ENCODE measurements at places on chromosomes 5 and 9. TPM values are rescaled to one million over a fixed set of nuclear protein-coding genes. Genes with fewer than 3 reads are reported as not detected.
A peak's percentile ranks its signal among the peaks of the same experiment; 100 is the strongest.

Gene SET
- polyA plus RNA-seq = 183 TPM

Gene TAF1L
- polyA plus RNA-seq = not detected

Gene HAVCR1
- polyA plus RNA-seq = not detected

Gene PLPP7
- polyA plus RNA-seq = 0.67 TPM

Gene SLC46A2
- polyA plus RNA-seq = not detected

DNA sequence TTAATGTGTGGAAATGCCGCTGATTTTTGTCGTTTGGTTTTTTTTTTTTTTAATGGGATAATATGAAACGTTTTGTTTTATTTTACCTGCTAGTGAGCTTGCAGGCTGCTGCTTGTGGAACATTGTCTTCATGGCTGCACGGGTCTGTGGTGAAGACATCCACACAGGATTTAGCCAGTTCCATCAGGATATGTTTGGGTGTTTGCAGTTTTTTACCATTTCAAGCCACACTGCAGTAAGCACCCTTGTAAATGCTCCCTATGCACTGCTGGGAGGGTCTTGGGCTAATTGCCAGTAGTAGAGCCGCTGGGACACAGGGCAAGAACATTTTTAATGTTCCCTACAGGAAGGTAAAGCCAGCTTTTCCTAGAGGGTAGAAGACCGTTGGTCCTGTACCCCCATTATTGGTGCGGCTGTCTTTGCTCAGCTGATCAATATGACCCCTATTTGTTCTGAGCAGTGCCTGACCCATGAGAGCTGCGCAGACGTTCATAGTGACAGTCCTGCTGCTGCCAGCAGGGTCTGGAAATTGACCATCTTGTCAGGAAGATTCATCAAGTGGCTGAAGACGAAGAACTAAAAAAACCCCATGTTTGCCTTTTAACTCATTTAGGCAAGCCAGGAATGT is 20.5 kb upstream of the EEIG1 start:
- no peaks in the 10 kb centered on the region for H3K36me3 ChIP-seq
- no peak overlapping the region for H3K4me3 ChIP-seq
- no peak for DNase-seq
- no peaks in the 10 kb centered on the region for H3K27me3 ChIP-seq
- H3K27ac ChIP-seq = peak overlapping the region; percentile 80

- no peak overlapping the region for H3K27ac ChIP-seq
- H3K27me3 ChIP-seq = no peaks in the 10 kb centered on the region
- no peaks in the 10 kb centered on the region for H3K36me3 ChIP-seq
- no peak overlapping the region for H3K4me3 ChIP-seq
- DNase-seq = no peak
- H3K4me1 ChIP-seq = peaks cover 4% of the 10 kb centered on the region
Observed at GRCh38 chr9:37769306-37769705, 15.6 kb downstream of the EXOSC3 start.

GRCh38 chr9:33106827-33107621 is 30.6 kb upstream of the SMU1 start:
- peak; percentile 86 for DNase-seq
- H3K36me3 ChIP-seq = peaks cover 4% of the 10 kb centered on the region
- peak overlapping the region; percentile 82 for H3K27ac ChIP-seq
- H3K4me1 ChIP-seq = peaks cover 43% of the 10 kb centered on the region
- H3K4me3 ChIP-seq = no peak overlapping the region
- H3K27me3 ChIP-seq = no peaks in the 10 kb centered on the region

DNA sequence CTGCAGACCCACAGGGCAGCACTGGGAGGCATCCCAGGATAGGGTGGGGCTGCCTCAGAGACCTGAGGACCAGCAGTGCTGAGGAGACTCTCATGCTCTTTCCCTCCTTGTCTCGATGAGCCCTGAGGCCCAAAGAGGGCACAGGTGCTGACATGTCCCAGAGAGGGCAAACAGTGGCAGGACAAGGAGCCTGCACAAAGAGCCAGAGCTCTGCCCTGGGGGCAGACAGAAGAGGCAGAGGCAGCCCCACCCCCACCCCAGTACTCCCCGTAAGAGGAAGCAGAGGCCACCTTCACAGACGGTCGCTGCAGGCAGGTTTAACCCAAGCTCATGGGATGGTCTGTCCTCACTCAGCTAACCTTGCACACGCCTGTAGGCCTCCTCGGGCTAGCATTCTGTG is 29.4 kb upstream of the TTLL11 start:
- no peak for DNase-seq
- no peaks in the 10 kb centered on the region for H3K27me3 ChIP-seq
- no peaks in the 10 kb centered on the region for H3K36me3 ChIP-seq
- no peak overlapping the region for H3K27ac ChIP-seq
- no peak overlapping the region for H3K4me3 ChIP-seq
- H3K4me1 ChIP-seq = peaks cover 12% of the 10 kb centered on the region

- H3K4me1 ChIP-seq = no peaks in the 10 kb centered on the region
- H3K27me3 ChIP-seq = peaks cover 26% of the 10 kb centered on the region
- H3K4me3 ChIP-seq = no peak overlapping the region
- H3K36me3 ChIP-seq = no peaks in the 10 kb centered on the region
- H3K27ac ChIP-seq = no peak overlapping the region
Observed at GRCh38 chr5:38381361-38381760, 123.0 kb downstream of the EGFLAM start.

DNA sequence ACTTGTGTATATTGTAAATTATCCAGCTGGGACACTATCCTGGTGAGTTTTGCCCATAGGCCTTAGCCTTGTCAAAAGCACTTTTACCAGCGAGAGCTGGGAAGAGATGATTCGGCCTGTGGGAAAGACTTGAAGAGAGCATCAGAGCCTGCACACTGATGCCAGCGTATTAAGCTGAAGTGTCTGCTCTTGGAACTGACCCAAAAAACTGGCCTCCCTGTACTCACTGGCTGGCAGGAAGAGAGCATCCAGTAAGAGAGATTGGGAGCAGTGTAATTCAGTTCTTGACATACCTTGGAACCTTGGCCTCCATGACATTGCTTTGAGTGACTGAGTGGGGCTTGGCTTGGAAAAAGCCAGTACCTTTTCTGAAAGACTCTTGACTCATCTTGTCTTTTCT is 73.7 kb downstream of the ZNF462 start:
- no peak for DNase-seq
- H3K4me1 ChIP-seq = no peaks in the 10 kb centered on the region
- H3K4me3 ChIP-seq = no peak overlapping the region
- H3K27ac ChIP-seq = no peak overlapping the region

- H3K4me1 ChIP-seq = 0 out of 2 replicates have a peak, but pooled peaks cover 5% of the 10 kb centered on the region
- no peak overlapping the region for H3K4me3 ChIP-seq
- DNase-seq = peak; percentile 74
- H3K36me3 ChIP-seq = no peaks in the 10 kb centered on the region
- H3K27ac ChIP-seq = no peak overlapping the region
Observed at GRCh38 chr9:123710299-123710698, 219.6 kb downstream of the DENND1A start.

- H3K4me1 ChIP-seq = no peaks in the 10 kb centered on the region
- peaks cover 29% of the 10 kb centered on the region for H3K27me3 ChIP-seq
- no peak overlapping the region for H3K4me3 ChIP-seq
- H3K36me3 ChIP-seq = no peaks in the 10 kb centered on the region
- no peak overlapping the region for H3K27ac ChIP-seq
Observed at GRCh38 chr5:35939639-35940038, 1.2 kb upstream of the CAPSL start.

- H3K4me3 ChIP-seq = no peak overlapping the region
- no peak overlapping the region for H3K27ac ChIP-seq
Observed at GRCh38 chr9:15377625-15378540, 44.8 kb upstream of the SNAPC3 start.

- H3K36me3 ChIP-seq = no peaks in the 10 kb centered on the region
- no peaks in the 10 kb centered on the region for H3K4me1 ChIP-seq
- no peak overlapping the region for H3K27ac ChIP-seq
- peaks cover 21% of the 10 kb centered on the region for H3K27me3 ChIP-seq
- no peak for DNase-seq
Observed at GRCh38 chr9:131001990-131002389, 7.0 kb upstream of the LAMC3 start.
